ENCODE measurements at places on chromosomes 2 and 18.

GRCh38 chr2:72988041-72988440 lies 70.7 kb downstream of the EMX1 start:
- DNase-seq = no peak

DNA sequence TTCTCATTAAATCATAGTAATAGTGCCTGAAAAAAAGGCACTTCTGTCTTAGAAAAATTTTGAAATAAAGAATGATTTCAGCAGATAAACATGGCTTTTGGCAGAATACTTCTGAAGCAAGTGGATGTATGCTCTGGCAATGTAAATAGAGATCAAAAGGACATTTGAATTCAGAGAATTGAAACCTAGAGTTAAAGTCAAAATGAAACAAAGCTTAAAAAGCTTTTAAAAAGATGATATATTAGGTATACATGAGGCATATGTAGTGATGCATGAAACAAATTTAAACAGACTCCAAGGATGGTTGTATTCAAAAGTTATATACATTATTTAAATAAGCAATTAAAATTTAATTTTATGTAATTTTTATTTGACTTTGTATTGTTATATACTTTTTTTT lies 1344.5 kb upstream of the TMEFF2 start:
- no peak for DNase-seq

DNA sequence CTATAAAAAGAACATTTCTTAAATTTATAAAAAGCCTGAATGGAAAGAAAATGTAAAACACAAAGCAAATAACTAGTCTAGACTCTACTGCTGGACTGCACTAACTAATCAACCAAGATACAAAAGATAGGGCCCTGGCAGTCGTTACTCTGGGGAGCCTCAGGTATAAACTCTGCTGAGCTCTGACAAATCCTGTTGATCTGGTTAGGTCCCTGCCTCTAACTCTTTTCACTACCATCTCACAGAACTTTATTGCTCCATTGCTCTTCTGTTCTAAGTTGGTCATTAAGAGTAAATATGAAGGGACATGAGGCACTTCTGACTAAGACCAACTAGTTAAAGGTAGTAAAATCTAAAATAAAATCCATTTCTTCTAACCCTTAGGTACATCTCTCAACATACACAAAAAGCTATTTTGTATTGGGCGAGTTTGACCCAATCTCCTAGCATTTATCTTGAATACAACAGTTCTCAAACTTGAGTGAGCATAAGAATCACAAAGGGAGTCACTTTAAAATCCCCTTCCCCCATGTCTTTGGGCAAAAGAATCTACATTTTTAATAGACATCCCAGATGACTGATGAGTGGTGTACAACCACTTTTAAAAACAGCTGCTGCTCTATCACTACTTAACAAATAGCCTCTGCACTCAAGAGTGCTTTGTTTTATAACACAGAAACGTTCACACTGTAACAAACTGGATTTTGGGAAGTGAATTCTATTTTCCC lies 2.5 kb downstream of the CHN1 start:
- no peak for DNase-seq

DNA sequence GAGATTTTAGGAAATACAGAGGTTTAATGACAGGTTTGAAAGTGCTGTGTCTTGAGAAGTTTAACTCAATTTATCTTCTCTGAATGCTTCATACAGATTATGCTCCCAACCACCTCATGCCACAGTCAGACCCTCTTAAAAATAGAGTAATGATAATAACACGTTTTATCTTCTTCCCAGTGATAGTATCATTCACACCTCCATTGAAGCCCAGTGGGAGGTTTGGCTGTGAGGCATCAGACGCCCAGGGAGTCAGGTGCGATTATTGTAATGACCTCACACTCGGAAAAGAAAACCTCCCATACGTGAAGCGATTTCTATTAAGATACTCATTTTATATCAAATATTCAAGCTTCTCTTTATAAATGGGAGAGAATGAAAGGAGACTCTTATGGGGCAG lies 366.3 kb downstream of the SETBP1 start:
- no peak for DNase-seq

- no peak for DNase-seq
Measured at GRCh38 chr2:180934911-180935310, 45.5 kb upstream of the UBE2E3 start.

DNA sequence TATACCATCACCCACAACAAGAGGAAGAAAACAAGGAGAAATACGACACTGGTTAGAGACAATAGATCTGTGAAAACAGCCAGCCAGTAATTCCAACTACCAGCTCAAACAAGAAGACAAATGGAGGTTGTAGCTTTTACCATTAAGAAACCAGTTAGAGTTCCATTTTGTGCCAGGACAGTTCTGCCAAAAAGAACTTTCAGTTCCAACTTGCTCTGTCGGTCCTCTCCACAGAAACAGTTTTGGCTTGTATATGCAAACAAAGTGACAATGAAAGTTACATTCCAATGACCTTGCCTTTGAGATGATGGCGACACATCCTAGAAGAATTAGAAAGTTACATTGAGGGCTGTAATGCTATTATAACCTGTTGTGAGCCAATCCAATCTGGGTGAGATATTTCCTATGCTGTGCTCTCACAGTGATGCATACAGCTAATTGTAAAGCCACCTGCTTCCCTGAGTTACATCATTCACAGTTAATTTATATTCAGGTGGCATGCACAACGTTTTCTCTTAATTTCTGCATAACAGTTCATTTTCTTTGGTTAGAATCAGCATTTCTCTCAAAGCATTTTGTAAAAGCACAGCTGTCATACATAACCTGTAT lies 1378.4 kb upstream of the PIK3C3 start:
- DNase-seq = no peak

GRCh38 chr2:202822411-202822810 lies 49.2 kb downstream of the ICA1L start:
- no peak for DNase-seq

GRCh38 chr2:105274046-105274445 lies 32.5 kb downstream of the GPR45 start:
- DNase-seq = no peak

DNA sequence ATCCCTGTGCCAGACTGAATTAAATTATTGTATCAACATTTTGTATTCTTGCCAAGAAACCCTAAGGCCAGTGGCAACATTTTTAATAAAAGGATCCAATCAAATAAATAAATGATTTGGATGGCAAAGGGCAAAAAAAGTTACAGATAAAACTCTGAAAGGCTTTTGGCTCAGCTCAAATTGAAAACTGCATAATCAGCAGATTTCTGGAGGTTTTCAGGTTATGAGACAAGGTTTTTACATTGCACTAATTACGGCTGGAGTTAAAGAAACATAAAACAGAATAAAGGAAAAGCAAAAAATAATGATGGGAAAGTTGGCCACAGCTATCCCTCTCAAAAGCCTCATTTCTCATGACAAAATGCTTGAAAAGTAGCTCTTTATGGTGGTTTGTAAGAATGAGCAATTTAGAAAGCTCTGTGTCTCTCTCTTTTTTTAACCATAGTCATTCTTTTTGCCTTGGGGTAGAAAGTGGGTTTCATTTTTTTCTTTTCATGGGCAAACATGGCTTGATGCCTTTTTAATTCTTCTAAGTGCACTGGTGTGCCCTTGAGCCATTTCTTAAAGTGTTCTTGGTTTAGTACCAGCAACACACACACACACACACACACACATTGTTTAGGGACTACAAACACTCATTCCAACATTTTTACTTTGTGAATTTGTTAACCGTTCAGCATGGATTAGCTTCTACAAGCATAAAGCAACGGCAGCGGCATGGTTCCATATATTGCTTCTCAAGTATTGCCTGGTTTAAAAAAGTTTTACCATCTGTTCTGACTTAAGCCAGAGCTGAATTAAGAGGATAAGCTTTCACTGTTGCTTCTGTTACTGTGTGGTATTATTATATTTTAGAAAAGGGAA lies 747.1 kb upstream of the FSHR start:
- no peak for DNase-seq

- DNase-seq = no peak
Measured at GRCh38 chr2:127371037-127371436, 16.7 kb downstream of the MAP3K2 start.

- no peak for DNase-seq
Measured at GRCh38 chr2:185531721-185532120, 206.9 kb upstream of the FSIP2 start.

DNA sequence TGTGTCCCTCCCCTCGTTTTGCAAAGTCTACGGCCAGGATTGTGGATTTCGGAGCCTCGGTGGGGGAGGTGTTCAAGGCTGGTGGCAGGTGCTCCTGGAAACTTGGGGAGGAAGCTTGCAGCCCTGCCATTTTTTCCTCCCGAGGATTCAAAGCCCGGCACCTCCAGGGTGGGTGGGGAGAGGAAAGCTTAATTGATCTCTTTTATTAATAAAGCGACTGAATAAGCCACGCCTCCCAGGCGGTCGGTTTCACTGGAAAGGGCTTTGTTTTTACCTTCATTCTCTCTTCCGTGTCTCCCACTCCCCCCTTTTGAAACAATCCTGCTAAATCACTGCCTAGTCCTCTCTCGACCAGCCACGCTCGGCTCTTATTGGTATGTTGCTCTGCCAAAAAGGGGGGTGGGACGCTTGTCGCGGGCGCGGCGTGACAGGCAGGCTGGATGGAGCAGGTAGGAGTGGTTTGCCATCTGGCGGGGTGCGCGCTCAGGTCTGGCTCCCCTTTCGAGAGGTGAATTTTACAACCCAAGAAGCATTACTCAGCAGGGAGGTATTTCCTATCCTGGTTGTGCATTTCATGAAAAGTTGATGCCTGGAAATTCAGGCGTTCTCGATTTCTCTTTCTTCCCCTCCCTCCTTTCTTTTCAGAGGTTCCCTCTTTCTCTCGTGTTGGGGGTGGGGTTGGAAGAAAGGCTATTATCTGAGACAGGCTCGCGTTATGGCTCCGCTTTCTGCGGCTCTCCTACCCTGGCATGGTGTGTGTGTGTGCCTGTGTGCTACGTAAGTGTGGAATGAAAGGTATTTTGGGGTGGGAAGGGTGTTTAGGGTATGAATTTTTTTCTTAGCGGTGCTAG lies 1.4 kb downstream of the NEDD4L start:
- peak; percentile 31 for DNase-seq

Data from CD4-positive, alpha-beta T cell treated with Interferon alpha-2 for 1 hour (primary cell).